ENCODE measurements at places on chromosomes 13 and 19. TPM values are rescaled to one million over a fixed set of nuclear protein-coding genes. Genes with fewer than 3 reads are reported as not detected.

DNA sequence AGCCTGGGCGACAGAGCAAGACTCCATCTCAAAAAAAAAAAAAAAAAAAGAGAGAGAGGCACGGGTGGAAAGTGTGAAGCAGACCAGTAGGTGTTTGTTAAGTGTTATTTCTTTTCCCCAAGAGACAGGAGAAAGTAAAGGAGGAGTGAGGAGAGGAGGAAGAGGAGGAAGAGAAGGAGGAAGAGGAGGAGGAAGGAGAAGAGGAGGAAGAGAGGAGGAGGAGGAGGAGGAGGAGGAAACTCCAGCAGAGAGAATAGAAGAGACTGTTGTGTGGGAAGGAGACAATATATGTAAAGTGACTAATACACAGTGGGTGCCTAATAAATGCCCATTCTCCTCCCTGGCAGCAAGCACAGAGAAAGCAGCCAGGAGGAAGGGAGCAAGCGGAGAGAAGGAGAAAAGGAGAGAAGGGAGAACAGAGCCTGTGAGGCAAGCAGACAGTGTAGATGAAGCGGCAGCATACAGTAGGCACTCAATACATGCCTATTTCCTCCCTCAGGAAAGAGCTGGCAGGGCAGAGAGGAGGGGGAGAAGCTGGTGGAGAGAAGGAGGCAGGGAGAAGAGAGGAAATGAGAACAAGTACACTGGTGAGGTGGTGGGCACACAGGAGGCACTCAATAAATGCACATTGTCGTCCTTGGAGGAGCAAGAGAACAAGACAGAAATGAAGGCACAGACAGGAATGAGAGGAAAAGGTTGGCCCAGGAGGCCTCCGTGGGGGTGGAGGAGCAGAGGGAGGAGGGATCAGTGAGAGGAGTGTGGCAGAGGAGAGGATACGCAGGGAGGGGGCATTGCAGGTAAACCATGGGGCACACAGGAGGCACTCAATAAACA is 16.6 kb downstream of the JOSD2 start:
- peak; percentile 14 for DNase-seq

GRCh38 chr19:41810301-41810700 is 13.9 kb downstream of the CEACAM3 start:
- DNase-seq = peak; percentile 76

GRCh38 chr13:113850722-113851479 is 13.0 kb downstream of the GAS6 start:
- DNase-seq = no peak

GRCh38 chr19:20388706-20389225 is 176.8 kb downstream of the ZNF737 start:
- DNase-seq = no peak

Gene KASH5
- not detected for total RNA-seq

Gene OSCAR
- 10.0 TPM for total RNA-seq

GRCh38 chr13:104416973-104417372 is 1350.8 kb upstream of the SLC10A2 start:
- DNase-seq = no peak

DNA sequence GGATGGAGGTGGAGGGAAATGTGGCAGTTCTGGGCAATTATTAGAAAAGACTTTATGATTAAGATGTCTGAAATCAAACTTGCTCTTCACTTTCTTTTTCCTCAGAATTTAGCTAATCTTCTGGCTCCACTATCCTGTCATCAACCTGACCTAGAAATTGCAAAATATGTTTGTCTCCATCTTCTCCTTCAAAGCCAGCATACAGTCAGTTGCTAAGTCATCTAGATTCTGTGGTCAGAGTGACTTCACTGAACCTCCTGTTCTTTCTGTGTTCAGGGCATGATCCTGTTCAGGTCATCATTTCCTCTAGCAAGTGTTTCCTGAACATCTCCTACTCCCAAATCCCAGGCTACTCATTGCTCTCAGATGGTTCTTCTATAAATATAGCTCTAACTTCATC is 10.8 kb upstream of the CCNA1 start:
- DNase-seq = no peak

DNA sequence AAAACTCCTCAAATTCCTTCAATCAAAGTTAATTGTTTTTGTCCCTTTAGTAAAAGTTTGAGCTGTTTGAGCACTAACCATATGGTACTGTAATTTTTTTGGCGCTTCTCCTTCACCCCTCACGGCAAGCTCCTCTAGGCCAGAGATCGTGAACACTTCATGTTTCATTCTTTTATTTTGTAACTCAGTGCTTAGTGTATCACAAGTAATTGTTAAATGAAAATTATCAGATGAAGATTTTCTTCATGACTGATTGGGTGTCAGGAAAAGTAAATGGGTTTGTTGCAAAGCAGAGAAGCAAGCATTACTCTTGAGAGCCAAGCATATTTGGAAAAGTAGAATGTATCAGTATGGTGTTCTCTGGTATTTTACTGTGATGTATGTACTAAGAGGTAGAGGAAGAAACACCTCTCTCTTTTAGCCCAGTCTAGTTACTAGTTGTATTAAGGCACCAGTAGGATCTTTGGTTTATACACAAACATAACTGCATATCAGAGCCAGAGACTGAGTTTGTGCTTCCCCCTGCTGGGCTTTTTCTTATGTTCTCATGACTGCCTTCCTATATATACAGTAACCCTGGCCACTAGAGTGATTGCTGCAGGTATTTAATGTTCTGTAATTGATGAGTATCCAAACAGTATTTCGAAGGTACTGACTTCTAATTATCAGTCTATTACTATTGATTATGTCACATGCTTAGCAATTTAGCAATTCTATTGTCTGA is 202.3 kb upstream of the KLHL1 start:
- no peak for DNase-seq

Gene TMEM221
- total RNA-seq = not detected

GRCh38 chr13:45243077-45243476 is 42.2 kb upstream of the KCTD4 start:
- no peak for DNase-seq

- no peak for DNase-seq
Observed at GRCh38 chr19:42078058-42078457, 2.1 kb downstream of the ZNF574 start.

DNA sequence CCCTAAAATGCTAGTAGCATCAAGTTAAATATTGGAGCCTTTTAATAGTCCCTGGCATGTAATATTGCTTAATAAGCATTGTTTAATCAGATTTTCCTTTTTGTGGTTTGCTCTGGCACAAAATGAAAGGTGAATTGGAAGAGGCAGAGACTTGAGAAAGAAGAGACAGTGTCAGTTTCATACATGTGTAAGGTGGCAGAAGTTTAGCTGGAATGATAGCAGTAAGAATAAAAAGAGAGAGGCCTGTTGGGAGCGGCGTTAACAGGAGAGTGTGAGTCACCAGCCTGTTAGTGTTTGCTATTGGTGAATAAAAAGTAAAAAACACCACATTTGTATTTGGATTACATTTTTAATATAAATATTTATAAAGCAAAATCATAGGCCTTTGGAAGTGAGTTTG is 145.3 kb downstream of the PDS5B start:
- DNase-seq = no peak

GRCh38 chr13:46121597-46122163 is 16.8 kb upstream of the CPB2 start:
- no peak for DNase-seq

DNA sequence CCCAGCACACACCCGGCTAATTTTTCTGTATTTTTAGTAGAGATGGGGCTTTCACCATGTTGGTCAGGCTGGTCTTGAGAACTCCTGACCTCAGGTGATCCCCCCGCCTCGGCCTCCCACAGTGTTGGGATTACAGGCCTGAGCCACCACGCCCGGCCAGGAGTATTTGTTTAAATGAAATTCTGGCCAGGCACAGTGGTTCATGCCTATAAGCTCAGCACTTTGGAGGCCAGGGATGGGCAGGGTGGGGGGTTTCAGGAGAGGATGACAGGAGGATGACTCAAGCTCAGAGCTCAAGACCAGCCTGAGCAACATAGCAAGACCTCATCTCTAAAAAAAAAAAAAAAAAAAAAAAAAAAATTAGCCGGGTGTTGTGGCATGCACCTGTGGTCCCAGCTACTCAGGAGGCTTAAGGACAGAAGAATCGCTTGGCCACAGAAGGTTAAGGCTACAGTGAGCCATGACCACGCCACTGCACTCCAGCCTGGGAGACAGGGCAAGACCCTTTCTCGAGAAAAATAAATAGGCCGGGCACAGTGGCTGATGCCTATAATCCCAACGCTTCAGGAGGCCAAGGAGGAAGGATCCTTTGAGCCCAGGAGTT is 8.2 kb upstream of the DHDH start:
- no peak for DNase-seq

DNA sequence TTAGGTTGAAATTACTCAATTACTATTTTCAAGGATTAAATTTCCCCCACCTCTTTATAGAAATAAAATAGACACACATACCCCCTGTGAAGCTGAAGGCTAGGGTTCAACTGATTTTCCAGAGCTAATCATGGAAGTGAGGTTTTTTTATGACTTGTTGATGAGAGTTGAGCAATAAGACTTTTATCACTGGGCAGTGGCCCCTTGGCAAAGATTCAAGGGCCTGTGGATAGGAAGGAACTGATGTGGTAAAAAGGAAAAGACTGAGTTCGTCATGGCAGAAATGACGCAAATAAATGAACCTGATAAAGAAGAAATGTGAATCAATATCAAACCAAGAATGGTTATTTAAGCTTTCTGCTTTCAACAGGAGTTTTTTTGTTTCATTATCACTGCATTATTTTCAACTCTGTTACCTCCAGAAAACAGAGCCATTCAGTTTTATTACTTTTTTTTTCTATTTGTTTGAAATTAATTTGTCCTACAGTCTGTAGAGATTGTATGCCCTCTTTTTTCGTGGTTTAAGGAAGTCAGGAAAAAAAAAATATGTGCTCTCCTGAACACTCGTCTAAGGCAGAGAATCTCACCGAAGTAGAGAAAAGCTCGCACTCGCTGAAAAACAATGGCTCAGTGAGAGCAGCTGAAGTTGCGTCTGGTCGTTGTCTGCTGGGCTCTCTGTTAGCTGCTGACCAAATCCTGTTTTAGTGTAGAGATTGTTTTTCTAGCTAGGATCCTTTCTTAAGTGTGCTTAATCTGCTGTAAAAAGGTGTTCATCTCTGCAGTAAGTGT is 38.9 kb downstream of the STOML3 start:
- no peak for DNase-seq

Gene PGLYRP2
- not detected for total RNA-seq

DNA sequence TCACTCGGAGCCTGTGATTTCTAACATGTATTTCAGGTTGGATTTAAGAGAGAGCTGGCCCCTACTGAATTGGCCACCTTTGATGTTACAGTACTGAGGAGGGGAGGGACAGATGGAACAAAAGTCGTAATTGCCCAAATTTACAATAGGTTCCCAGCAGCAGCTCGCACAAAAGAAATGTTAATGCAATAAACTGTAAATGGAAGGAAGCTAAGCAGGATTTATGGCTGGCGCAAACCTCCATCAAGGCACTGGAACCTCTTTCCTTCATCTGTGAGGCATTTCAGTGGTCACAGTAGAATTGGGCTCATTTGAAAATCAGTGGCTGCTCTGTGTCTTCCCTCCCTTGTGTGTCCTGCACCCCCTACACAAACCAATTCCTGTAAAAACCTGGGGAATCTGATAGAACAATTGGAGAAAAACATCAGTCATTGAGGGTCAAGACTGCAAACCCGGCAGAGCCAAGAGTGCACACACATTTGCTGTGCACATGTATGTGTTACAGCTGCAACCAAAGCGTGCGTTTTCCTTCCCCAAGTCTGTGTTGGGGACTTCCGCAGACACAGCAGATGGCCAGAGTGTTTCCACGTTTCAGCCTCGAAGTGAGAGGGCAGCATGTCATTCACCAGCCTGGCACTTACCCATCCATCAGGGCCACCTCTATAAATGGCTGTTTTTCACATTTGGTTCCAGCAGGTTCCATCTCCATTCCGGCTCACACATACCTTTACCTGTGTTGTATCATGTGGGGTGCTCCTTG is 192.8 kb downstream of the TM9SF2 start:
- DNase-seq = no peak

- no peak for DNase-seq
Observed at GRCh38 chr13:31638577-31638976, 100.7 kb upstream of the RXFP2 start.

Gene ZNF490
- total RNA-seq = 15.4 TPM

Gene ZNF563
- total RNA-seq = 5.9 TPM

GRCh38 chr19:3175781-3176714 is 2.5 kb upstream of the S1PR4 start:
- no peak for DNase-seq

GRCh38 chr19:11437955-11438354 is 2.5 kb downstream of the PRKCSH start:
- peak; percentile 85 for DNase-seq

Gene C1QTNF9
- 0.35 TPM for total RNA-seq

DNA sequence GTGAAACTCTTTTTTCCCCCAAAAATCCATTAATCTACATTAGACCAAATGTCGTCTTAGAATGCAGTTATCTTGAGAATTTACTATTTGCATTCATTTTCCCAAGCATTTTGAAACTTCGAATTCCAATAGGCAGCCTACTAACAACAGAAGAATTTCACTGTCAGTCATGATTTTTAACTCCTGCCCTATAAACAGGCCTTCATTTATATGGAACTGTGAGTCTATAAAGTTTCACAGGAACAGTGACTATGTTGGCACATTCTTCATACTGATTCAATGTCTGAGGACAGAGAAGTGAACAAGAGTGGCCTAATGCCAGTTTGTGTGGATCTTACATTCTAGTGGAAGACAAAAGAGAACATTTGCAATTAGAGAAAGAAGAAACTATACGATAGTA is 198.0 kb downstream of the PCDH17 start:
- DNase-seq = no peak

DNA sequence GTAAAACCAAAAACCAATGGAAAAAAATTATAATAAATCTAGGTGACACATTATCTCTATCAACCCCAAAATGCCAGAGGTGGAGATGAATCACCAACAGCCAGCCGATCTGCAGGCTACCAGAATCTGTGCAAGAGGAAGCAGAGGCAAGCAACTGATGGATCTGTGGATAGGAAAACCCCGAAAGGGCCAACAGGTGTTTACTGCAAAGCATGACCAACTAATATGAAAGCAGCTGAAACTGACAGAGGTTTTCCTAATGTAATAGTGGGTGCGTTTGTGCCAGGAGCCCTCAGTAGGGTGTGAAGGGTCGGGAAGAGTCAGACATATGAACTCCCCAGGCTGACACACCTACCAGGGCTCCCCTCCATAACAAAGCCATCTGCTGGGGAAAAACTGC is 554.6 kb downstream of the RFC3 start:
- DNase-seq = no peak
